BE2C (cell line): ENCODE measurements at places on chromosomes 13 and 19.

DNA sequence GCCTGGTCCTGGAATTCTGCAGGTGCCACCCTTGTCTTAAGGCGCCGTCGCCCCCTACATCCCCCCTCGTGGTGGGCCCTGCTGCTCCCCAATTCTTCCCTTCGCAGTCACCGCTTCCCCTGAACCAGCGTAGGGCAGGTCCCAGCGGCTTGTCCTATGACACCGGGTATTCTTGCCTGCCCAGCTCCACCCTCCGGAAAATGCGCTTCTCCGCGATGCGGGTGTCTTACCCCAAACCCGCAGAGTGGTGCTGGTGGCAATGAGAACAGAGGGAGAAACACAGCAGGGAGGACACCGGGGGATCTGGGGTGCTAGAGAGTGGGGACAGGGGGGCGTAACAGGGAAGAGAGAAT, 9.0 kb downstream of the ZNF808 start:
- DNase-seq = no peak

- no peak for DNase-seq
Observed at GRCh38 chr13:62625214-62625881, 1209.7 kb upstream of the PCDH20 start.

DNA sequence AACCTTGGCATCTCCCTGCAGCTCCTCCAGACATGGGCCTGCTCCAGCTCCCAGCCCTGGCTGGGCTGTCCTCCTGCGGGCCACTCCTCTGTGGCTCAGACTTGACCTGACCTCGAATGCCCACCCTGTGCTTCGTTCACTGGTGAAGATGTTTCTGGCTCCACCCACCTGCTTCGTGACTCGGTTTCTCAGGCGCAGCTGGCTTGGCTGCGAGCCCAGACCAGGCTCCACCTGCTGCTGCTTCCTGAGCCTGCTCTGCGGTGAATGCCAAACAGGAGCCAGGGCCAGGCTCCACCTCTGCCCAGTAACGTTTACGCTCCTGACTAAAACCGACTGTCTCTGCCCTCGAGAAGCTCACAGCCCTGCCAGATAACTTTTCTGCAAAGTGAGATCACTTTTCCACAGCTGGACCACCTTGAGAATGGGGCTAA, 8.9 kb upstream of the RSPH6A start:
- DNase-seq = peak; percentile 37

GRCh38 chr13:88086577-88086976, 415.4 kb downstream of the SLITRK5 start:
- no peak for DNase-seq

DNA sequence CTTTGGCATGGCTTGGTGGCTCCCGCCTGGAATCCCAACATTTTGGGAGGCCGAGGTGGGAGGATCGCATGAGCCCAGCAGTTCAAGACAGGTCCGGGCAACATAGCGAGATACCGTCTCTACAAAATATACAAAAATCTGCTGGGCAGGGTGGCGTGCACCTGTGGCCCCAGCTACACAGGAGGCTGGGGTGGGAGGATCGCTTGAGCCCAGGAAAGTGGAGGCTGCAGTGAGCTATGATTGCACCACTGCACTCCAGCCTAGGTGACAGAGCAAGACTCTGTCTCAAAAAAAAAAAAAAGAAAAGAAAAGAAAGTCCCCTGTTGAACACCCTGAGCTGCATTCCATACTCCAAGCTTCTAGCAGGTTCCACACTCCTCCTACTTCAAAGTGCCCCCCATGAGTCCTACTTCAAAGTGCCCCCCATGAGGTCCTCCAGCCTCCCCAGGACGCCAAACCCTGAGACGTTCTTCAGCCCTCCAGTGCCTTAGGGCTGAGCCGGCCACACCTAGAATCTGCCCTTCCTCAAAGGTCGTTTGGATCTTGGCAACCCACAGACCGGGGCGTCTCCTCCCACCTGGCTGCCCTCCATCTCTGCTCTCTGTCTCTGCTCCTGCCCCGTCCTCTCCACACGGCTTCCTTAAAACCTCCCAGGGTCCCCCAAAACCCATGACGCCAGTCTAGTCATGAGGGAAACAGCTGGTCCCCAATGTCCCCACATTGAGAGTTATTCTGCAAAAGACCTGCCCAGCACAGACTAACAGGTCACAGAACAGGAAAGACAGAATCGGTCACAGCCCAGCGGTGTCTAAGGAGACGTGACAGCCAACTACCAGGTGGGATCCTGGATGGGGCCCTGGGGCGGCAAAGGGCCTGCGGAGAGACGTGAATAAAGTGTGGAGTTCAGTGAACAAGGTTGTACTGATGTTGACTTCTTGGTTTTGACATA, 4.8 kb downstream of the TJP3 start:
- DNase-seq = no peak

GRCh38 chr13:37427843-37428494, 170.6 kb downstream of the POSTN start:
- no peak for DNase-seq

GRCh38 chr19:46753420-46754155, 7.3 kb upstream of the STRN4 start:
- DNase-seq = peak; percentile 79

GRCh38 chr19:39679056-39679790, 23.5 kb downstream of the LGALS16 start:
- no peak for DNase-seq

DNA sequence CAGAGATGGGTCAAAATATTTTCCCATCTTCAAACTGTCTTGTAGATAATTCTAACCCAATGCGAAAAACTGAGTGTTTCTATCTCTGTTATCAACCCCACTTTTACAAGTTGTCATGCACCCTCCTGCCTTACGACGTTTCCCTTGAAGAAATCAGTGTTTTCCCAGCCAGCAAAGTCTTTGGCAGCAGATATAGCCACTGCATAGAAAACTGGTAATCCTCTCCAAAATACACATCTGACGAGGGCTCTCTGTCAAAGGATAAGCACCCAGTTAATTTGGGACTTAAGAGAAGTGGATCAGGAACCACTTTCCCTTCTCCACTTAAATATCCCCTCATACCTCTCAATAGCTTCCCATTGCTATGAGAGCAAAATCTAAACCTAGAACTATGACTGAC, 351.9 kb upstream of the MIR17HG start:
- no peak for DNase-seq

GRCh38 chr13:19053561-19053960, 128.1 kb downstream of the TUBA3C start:
- no peak for DNase-seq

DNA sequence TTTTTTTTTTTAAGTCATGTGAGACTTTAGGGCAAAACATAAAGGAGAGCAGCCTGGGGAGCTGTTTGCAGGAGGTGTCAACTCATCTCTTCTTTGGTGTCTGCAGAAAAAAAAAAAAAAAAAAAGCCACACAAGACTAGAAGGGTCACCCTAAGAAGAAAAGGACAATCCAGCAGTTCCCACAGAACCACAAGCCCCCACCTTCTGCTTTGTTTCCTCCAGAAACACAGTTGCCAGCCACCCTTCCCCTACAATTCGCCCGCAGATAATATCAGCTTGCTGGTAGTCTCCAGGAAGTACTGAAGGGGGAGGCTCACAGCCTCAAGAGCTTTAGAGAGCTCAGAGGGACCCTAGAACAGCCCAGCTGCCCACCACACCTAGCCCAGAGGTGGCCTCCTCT, 22.3 kb upstream of the ZBTB7A start:
- DNase-seq = no peak

- no peak for DNase-seq
Observed at GRCh38 chr13:49678191-49678914, 12.9 kb downstream of the EBPL start.

DNA sequence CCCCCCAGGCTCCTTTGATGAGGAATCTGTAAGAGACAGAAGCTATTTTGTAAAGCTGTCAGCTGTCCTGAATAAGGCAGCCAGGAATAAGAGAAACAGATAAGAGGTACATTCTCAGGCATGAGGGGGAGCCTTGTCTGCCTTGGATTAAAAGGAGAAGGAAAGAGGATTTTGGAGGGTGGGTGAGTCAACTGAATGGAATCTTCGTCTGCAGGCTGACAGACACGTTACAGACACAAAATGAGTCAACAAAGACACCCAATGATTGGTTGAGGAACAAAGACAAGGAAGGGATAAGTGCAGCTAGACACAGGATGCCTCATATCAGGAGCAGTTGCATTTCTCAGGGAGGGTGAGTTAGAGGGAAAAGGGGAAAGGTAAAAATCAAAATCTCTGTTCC, 162.5 kb downstream of the OLFM4 start:
- no peak for DNase-seq

DNA sequence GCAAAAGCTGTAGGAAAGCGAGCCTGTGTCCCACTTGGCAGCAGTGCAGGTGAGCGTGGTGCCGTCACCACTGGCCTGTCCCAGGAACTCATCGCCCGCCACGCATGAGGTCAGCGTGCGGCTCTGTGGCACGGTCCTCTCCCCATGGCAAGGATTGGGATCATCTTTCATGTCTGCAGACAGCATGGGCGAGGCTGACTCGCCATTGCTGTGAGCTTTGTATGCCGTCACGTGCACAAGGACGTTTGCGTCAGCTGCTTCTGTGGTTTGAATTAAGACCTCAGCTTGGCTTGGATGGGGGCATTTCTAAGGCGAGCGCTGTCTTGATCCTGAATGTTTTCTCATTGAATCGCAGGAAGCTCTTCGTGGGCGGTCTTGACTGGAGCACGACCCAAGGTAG, 9.8 kb downstream of the DAZAP1 start:
- no peak for DNase-seq

GRCh38 chr13:62035981-62036380, 620.3 kb upstream of the PCDH20 start:
- DNase-seq = no peak

- no peak for DNase-seq
Observed at GRCh38 chr13:24605923-24606372, 74.3 kb upstream of the ATP12A start.

DNA sequence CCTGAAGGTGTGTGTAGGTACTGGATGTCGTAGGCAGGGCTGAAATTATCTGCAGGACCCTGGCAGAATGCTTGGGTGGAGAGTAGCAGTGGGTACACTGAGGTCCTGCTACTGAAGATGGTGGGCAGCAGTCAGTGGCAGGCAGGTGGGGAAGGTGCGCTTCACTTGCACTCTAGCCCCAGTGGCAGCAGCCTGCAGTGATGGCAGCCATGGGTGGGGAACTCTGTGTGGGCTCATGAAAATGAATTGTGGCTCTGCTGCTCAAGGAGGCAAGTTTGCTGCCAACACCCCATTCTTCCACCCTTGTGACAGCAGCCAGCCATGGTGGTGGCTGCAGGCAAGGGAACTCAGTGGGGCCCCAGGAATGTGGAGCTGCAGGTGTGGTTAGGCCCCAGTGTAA, 1242.7 kb upstream of the MIR17HG start:
- DNase-seq = no peak

- DNase-seq = no peak
Observed at GRCh38 chr19:16334411-16334810, 9.8 kb downstream of the KLF2 start.

- DNase-seq = no peak
Observed at GRCh38 chr13:33103457-33103856, 87.2 kb downstream of the KL start.

DNA sequence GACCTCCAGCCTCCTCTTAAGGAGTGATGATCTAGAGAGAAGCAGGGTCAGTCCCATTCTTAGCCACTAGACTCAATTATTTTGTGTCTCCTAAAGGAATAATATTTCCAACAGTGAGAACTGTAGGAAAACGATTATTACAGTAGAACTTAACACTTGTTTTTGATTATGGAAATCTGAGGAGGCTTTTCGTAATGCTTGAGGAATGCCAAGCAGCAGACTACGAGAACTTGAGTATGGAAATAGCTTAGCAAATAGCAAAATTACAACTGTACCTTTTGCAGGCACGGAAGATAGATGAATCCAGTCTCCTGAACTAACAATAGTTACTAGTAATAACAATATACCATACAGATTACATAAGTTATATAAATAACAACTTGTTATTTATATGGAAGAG, 12.2 kb downstream of the BRD4 start:
- no peak for DNase-seq

GRCh38 chr13:51883226-51883600, 21.4 kb downstream of the CCDC70 start:
- no peak for DNase-seq

DNA sequence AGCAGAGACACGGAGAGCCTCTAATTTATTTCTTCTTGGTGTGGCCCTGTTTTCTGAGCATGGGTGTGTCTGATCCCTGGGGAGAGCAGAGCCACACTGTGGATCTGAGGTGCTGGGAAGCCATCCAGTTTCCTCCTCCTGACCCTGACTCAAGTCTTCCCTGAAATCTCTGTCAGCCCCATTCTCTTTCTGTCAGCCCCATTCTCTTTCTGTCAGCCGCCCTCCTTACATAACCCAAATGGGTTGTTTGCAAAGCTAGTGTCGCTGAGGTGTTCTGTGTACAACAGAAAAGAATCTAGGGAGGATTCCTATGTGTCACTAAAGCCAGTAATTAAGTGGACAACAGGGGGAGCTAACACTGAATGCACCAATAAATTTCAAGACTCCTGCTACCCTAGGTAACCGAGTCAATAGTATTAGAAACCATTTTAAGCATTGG, 50.2 kb downstream of the LRCH1 start:
- DNase-seq = no peak

DNA sequence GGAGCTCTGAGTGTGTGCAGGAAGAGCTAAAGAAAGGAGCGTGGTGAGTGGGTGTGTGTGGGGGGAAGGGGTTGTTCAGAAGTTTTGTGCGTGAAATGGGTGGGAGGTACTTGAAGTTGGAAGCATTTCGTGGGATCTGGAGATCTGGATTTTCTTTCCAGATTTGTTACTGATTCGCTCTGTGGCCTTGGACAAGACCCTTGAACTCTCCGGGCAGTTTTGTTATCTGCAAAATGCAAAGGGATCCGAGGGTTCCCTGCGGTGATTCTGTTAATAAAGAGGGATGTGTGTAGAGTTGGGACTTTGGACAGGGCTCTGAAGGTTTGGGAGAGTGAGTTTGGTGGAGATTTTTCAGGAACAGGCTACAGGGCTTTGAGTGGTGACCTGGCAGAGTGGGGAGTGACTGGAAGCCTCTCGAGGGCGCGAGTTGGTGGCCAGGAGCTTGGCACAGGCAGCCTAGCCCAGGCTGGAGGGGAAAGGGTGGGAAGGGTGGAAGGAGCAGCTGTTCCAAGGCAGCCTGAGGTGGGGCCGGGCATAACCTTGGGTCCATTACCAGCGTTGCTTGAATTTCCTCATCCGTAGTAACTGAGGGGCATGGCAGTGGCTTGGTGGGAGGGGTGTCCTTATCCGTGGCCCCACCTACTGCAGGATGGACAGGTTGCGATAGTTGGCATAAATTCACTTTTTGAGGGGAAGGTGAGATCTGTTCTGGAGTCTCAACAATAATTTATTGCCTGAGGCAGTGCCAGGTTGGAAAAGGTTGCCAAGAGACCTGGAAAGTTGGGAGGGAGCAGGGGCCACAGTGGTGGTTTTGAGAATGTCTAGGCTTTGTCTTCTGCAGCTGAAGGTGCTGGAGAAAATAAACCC, 2.1 kb downstream of the ACTN4 start:
- DNase-seq = no peak

DNA sequence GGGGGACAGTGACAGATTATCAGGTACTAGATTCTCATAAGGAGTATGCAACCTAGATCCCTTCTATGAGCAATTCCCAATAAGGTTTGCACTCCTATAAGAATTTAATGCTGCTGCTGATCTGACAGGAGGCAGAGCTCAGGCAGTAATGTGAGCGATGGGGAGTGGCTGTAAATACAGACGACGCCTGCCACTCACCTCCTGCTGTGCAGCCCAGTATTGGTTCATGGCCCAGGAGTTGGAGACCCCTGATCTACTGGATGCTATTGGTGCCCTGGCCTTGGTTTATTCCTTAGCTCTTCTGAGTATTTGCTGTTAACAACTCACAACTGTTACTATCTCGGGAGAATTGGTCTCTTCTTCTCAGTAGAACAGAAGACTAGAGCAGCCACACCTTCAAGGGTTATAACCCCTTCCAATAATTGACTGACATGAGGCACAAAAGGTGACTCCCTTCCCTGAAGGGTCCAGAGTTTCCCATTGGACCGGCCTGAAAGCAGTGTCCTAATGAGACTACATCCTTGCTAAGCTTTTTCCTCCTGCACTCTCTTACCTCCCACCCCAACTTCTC, 35.0 kb upstream of the RBM26 start:
- no peak for DNase-seq
